ENCODE measurements at places on chromosomes 1 and 21.

GRCh38 chr1:183544598-183545297 is 45.5 kb downstream of the NCF2 start:
- DNase-seq, result no peak

DNA sequence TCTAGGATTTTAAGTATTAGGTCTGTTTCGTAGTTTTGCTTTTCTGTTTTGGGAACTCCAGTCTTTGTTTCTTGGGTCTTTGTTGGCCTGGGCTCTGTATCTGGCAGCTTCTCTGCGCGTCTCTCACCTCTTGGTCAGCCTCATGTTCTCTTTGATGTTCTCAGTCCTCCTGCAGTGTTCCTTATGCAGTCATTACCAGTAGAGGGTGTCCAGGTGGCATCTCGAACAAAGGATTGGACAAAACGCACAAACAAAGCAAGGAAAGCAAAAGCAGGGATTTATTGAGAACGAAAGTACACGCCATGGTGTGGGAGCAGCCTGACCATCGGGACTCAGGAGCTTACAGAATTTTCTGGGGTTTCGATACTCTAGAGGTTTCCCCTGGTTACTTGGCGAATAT is 133.7 kb upstream of the COL6A1 start:
- no peak for DNase-seq

- no peak for DNase-seq
Observed at GRCh38 chr1:6099787-6100765, 54.4 kb downstream of the KCNAB2 start.

GRCh38 chr1:87495147-87495546 is 166.5 kb downstream of the LMO4 start:
- no peak for DNase-seq

DNA sequence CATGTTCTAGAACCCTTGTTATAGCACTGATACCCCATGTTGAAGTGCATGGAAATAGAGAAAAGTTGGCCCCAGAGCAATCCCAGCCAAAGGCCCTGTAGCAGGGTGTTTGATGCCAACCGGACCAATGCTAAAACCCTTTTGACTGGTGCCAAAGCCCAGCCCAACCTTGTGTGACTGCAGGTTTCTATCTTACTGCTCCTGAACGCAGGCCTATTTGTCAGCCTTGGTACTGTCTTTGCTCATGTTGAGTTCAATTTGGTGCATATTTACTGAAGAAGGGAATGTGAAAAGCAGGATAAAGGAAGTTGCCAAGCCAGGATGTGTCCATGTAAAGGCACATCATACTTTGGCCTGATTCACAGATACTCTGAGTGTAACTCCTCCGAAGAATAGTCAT is 51.7 kb upstream of the NFASC start:
- no peak for DNase-seq

GRCh38 chr1:60922304-60922703 is 160.1 kb upstream of the NFIA start:
- no peak for DNase-seq

DNA sequence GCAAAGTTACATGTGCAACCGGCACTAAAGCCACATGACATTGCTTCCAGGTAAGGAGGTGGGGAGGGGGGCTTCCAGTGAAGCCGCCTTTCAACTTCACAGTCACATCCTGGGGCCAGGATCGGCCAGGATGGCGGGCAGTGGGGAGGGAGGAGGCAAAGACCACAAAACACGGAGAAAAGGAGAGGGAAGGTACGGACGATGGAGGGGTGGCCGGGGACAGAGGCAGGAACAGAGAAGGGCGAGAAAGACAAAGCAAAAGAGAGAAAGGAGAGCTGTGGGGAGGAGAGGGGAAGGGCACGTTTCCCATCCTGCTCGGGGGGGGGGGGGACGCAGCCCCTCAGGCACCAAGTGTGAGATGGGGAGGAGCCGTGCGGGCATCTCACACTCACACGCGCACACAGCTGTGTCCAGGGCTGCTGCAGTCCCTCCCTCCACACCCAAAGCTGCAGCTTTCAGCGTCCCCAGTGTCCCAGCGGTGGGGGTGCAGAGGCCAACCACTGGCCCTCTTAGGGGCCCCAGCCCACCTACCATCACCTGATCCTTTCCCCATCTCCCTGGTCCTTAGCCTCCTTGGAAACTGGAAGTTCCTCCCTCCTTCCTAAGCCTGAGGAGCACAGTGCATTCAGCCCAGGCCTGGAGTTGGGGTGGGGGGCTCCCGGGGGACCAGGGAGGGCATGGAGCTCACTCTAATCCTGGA is 2.4 kb downstream of the SH2D5 start:
- no peak for DNase-seq

DNA sequence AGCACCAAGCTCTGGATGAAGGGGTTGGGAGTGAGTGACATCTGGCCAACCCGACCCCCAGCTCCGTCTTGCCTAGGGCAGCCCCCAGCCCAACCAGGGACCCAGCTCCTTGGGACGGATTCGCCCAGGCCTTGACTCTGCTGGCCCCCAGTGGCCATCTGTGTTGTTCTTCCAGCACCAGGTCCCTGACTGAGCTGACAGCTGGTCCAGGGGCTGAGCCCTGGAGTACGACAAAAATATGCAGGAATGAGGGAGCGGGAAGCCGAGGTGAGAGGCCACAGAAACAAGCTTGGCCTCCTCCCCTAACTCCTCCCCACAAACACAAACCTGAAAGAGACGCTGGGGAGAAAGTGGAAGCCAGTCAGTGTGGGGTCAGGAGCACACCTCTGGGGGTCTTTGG is 55.0 kb upstream of the PAX7 start:
- peak; percentile 3 for DNase-seq

DNA sequence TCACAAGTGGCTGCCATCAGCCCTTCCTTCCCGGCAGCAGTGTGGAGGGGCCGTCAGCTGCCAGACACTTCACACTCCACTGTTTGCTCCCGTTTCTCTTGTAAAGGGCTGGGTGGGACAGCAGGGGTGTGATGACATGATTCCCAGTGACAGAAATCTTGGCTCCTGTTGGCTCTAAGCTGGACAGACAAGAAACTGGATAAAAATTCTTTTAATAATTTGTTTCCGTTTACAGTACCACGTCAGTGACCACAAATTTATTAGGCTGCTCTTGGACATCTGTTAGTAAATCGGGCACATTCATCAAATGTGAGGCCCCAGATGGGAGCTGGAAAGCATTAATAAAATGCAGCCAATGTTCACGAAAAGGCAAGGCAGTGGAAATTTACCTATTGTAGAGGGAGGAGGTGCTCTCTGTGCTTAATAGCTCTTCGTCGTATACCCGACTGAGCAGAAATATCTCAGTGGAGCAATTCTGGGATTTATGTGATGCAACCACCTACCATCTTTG is 353.7 kb upstream of the GREM2 start:
- DNase-seq, result no peak

DNA sequence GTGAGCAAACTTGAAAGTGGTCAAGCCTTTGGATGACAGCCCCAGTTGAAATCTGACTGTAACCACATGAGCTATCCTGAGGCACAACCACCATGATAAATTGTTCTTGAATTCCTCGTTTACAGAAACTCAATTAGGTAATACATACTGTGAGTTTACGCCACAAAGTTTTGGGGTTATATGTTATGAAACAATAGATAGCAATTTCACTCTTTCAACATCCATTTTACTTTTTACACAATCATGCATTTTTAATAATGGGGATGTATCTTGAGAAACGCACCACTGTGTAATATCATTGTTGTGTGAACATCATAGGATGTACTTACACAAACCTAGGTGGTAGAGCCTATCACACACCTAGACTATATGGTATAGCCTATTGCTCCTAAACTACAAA is 35.4 kb downstream of the OR2C3 start:
- DNase-seq, result no peak

DNA sequence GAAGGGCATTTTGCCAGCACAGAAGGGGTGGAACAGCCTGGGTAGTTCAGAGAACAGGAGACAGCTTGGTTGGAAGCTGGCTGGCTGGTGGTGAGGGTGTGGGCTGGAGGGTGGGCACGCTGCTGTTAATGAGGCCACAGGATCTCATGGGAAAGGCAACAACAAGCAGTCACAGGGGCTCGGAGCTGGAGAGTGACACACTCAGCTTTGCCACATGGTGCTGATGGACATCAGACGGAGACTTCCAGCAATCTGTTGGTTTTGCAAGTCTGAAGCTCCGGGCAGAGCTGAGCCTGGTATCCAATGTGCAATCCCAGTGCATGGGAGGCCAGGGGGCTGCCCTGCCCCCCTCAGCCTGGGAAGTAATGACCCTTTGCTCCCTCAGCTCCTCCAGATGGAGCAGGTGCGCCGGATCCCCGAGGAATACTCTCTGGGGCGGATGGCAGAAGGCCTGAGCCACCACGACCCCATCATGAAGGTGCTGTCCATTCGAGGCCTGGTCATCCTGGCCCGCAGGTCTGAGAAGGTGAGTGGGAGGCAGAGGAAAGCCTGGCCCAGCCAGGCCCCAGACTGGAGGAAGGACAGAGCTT is 15.6 kb upstream of the TTC4 start:
- no peak for DNase-seq

- DNase-seq, result no peak
Observed at GRCh38 chr1:153655333-153655732, 3.2 kb upstream of the SNAPIN start.

- DNase-seq, result no peak
Observed at GRCh38 chr1:31681415-31681814, 22.4 kb downstream of the COL16A1 start.

Data from activated T-helper 9 cell treated with anti-CD3 and anti-CD28 coated beads, Interleukin-2, amount 50 U/mL, for 16 hours (primary cell).